NCI-H2107 (cell line): ENCODE measurements at places on chromosomes 1 and 21.

DNA sequence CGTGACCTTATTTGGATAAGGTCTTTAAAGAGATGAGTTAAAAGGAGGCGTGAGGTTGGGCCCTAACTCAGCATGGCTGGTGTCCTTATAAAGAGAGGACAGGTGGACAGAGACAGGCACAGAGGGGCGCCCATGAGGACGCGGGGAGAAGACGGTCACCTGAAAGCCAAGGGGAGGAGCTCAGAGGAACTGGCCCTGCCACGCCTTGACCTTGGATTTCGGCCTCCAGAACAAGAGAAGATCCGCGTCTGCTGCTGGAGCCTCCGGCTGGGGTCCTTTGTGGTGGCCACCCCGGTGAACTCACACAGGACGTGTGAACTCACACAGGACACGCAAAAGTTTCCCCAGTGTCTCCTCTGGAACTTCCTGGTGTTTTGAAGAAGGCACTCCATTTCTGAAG lies 122.7 kb downstream of the SIK1 start:
- DNase-seq, result no peak

- no peak for DNase-seq
These were observed 3.0 kb upstream of the IGSF21 start for GRCh38 chr1:18104546-18105100.

GRCh38 chr1:184219414-184219813 lies 167.4 kb upstream of the C1orf21 start:
- DNase-seq, result no peak

DNA sequence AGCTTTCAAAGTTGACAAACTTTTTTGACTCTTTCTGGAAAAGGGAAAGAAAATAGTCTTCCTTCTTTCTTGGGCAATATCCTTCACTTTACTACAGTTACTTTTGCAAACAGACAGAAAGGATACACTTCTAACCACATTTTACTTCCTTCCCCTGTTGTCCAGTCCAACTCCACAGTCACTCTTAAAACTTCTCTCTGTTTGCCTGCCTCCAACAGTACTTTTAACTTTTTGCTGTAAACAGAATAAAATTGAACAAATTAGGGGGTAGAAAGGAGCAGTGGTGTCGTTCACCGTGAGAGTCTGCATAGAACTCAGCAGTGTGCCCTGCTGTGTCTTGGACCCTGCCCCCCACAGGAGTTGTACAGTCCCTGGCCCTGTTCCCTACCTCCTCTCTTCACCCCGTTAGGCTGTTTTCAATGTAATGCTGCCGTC lies 160.8 kb upstream of the SGIP1 start:
- no peak for DNase-seq

DNA sequence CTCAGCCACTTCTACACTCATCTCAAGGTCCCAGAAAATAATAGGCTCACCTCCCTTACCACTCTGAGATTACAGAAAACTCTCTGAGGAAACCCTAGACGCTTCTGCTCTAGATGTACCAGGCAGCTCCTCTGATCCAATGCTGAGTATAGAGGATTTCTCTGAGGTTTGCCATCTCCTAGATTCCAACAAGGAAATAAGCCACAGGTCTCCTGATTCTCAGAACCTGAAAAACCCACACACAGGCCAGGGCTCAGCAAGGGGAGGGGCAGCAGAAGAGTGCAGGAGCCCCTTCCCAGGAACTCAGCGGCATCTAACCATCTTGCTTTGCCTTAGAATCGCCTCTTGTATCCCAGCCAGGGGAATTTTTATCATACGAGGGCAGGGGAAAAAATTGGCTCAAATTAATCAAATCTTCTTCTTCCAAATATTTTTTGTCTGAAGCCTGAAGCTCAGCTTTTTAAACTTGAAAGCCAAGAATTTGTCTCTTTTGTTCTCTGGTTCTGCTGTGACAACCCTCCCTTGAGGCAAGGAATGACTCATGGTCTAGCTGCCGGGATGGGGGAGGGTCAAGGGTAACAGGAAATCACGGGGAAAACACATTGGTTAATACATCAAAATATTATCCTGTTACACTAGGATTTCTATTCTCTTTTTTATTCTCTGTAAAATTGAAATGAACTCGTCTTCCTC lies 30.8 kb downstream of the GORAB start:
- DNase-seq, result no peak

- DNase-seq, result peak; percentile 30
These were observed 128.2 kb downstream of the GALNT2 start for GRCh38 chr1:230195199-230195598.

DNA sequence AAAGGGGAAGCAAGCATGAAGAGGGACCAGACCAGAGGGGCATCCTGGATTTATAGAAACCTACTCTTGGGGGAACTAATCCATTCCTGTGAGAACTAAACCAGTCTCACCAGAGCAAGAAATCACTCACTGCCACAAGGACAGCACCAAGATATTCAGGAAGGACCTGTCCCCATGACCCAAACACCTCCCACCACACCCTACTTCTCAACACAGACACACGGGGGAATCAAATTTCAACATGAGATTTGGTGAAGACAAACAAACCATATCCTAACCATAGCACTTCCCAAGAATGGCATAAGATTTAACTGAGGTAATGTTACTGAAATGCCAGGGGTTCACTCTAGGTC lies 12.1 kb upstream of the POU2F1 start:
- DNase-seq, result no peak

- DNase-seq, result peak; percentile 88
These were observed 14.2 kb upstream of the TENT5B start for GRCh38 chr1:27026621-27027574.

DNA sequence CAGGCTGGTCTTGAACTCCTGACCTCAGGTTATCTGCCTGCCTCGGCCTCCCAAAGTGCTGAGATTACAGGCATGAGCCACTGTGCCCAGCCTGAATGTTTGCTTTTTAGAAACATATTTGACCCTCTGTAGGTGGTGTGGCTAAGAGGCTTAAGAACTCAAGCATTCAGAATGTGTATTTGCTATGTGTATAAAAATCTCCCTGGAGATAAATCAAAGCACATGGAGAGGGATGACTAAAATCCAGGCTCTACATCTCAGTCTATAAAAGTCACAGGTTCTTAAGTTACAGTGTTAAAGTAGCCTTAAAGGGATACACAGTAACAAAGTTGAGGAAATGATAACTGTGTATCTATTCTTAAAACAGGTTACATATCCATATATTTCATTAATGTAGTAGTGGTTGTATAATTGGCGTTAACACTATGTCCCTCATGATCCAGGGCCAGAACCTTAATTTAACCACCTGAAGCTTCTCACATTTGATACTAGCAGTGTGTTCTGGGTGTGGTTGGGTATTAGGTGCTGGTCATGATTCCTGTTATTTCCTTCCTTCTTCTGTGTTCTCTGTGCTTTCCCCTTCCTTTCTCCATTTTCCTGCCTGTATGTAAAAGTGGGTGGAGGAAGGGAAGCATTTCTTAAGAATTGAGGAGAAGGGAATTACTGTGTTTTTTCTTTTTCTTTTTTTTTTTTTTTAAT lies 16.2 kb downstream of the GIPC2 start:
- no peak for DNase-seq

DNA sequence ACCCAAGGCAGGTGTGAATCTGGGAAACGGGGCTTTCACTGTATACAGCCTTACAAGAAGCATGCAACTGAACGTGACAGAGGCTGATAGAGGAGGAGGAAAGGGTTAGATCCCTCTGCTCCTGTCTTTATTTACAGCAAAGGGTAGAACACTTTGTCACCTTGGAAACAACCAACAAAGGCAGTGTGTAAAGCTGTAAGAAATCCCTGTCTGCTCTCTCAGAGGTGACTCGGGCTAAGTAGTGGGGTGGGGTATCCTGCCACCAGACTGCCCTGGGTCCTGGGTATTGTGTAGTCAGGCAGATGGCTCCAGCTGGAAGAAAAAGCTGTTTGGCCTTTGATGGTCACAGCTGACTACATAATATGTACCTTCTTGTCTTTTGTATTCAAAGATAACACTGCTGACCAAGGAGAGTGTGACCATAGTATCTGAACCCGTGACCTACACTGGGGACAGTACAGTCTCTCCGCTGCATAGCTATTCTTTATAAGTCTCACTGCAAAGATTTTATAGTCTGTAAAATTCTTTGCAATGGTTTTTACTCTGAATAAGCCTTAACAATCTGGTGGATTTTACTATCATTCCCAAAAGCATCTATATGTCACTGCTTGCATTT lies 22.1 kb upstream of the POU2F1 start:
- no peak for DNase-seq

- DNase-seq, result no peak
These were observed 88.6 kb downstream of the TGFB2 start for GRCh38 chr1:218433744-218434143.

GRCh38 chr1:90993245-90993644 lies 28.6 kb downstream of the ZNF644 start:
- no peak for DNase-seq

GRCh38 chr1:201490708-201491131 lies 16.2 kb downstream of the CSRP1 start:
- no peak for DNase-seq

- DNase-seq, result no peak
These were observed 104.2 kb downstream of the SIM2 start for GRCh38 chr21:36803051-36803645.

- no peak for DNase-seq
These were observed 69.4 kb upstream of the SOX13 start for GRCh38 chr1:204003536-204003935.

GRCh38 chr1:43564551-43565348 lies 34.1 kb downstream of the PTPRF start:
- no peak for DNase-seq

GRCh38 chr21:43312011-43312410 lies 114.9 kb downstream of the SIK1 start:
- no peak for DNase-seq

DNA sequence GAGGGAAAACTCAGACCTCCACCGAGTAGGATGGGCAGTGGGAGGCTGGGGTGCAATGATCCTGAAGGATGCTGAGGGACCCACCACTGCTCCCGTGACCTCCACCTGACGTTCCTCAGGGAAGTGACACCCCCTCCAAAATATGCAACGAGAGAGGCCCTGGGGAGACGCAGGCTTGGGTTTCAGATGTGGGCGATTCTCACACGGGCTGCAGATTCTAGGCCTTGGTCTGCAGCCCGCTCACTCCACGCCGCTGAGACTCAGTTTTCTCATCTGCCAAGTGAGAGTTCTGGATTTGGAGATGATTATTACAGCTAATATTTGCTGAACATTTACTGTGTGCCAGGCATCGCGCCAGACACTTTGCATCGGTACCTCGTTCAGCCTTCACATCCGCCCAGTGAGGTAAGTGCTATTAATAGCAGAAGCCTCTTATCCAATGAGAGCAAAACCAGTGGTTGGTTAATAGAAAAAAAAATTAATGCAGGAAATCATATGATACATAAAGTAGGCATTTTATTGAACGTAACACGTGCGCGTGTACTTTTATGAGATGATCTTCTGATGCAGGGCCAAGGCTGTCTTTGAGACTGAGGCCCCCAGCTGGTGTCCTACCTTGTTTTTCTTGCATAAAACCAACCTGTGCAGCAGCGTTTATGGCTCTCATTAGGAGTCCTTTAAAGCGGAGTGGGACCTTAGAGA lies 102.0 kb upstream of the RUNX3 start:
- no peak for DNase-seq
